ENCODE measurements at places on chromosomes 5 and 9. TPM values are rescaled to one million over a fixed set of nuclear protein-coding genes. Genes with fewer than 3 reads are reported as not detected.

DNA sequence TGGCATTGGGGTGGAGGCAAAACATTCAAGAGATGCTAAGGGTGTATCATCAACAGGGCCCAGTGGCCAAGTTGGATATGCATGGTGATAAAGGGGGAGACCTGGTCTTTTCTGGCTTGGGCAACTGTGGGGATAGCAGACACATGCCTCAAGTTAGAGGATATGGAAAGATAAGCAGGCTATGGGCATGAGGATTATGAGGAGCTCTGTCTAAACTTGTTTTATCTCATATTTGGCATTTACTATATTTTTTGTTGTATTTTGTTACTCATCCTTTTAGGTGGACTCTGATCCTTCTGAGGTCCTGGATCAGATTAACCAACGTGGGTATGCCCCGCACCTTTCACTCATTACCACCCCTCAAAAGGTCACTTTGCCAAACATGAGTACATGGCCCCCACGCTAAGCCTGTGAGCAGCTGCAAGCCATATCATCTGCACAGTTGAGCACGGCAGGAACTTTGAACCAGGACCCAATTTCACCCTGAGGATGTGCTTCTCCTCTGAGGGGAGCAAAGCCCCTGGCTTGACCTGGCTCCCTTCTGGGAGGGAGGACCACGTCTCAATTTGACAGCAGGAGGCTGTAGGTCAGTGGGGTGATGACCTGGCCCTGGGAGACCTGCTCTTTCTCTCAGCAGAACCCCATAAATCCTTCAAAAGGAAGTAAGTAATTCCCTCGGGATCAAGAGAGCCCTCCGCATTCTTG, 71.1 kb upstream of the CD180 start:
- DNase-seq = no peak

- no peak for DNase-seq
Observed at GRCh38 chr9:2645569-2645968, 24.0 kb downstream of the VLDLR start.

- DNase-seq = no peak
Observed at GRCh38 chr5:109485030-109485429, 75.3 kb upstream of the PJA2 start.

DNA sequence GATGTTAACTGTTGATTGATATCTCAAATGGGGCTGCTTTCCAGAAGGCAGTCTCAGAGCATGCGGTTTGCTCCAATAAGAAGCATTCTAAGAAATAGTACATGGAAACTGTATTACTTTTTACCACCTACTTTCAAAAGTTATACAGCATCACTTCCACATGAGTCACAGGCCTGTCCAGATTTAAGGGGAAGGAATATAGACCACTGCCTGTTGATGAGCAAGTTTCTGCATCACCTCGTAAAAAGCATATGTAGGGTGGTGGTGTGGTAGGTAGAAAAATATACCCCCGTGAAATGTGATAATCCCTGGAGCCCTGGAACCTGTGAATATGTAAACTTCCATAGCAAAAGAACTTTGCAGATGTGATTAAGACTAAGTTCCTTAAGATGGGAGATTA, 816.6 kb upstream of the CDH6 start:
- DNase-seq = no peak

DNA sequence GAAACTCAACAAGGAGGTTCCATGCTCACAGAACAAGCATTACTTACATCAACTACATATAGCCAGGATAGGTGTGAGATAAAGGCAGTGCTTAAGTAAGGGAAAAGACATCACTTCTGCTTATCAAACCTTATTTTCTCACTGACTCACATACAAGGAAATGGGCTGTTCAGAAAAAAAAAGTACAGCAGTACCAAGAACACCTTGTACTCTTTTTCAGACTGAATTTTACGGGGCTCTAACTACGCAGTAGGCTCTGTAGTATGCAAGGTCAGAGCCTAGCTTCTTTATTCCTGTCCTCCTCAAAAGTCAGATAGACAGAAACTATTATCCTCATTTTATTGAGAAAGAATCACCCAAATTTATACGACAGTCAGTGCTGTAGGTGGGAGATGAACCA, 5.8 kb downstream of the PSMB7 start:
- DNase-seq = no peak

DNA sequence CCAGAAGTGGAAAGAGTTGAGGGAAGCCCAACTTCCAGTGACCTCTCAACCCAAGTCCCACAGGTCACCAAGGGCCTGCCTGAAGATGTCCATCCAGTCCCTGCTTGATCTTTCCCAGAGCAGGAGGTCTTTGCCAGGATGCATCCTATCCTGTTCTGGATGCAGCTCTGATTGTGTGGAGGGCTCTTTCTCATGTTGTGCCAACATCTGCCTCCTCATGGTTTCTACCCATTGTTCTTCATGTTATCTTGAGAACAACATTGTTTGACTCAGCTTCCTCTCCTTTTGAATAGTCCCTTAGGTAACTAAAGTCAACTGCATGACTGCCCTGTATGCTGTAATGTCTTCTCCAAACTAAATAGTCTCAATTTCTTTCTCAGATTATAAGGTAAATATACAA, 169.3 kb downstream of the CCDC192 start:
- no peak for DNase-seq

DNA sequence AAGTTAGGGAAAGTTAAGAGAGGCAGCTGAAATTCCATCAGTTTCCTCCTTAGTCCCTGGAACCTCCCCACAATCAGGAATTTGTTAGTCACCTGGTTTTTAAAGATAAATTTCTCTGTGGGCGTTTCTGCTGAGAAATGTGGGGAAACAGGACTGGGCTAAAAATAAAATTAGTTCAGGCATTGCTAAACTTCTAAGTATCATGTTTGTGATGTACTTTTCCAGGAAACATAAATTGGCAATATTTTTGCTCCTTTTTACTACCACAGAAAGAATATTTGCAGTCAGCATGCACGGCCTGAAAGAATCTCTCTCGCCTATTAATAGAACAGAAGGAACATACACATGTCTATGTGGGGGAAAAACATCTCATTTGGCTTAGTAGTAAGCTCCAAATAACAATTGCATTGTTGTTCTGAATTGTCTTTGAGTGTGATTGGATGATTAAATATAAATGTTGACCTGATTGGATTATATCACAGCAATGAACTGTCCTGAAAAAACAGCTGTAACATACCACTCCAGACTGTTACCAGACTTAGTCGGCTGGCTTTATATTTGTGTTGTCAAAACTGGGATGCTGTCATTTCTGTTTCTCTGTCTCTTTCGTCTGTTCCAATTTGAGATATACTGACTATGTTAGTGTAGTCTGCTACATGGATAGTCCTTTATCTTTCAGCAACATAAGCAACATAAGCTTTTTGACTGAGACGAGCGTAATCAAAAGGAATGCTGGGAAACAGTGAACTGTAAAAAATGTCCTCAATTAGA, 12.9 kb downstream of the TJP2 start:
- no peak for DNase-seq

- DNase-seq = no peak
Observed at GRCh38 chr5:147485046-147485445, 24.8 kb downstream of the DPYSL3 start.

DNA sequence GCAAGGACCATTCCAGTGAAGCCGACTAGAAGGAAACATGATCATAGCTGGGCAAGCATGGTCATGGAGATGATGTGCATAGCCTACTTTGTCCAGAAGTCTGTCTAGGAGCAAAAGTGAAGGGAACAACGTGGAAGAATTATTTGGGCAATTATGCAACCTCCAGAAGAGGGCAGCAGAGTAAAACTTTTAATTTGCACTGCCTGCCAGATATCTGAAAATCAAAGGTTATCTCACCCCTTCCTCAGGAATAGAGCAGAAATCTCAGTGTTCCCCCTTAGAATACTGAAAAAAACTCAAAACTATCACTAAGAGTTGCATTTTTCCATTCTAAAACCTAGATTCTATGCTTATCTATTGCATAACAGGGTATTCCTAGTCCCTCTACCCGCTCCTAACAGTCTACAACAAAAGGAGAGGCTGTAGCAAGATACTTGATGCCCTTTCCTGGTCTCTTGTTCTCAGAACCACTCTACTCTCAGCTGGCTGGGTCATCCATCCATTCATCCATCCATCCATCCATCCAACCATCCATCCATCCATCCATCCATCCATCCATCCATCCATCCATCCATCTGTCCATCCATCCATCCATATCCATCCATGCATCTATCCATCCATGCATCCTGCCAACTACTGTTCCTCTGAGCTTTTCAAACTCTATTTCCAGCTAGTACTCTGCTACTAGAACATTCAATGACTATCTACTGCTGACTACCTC, 8.4 kb upstream of the SETD9 start:
- DNase-seq = no peak

GRCh38 chr9:120711841-120712538, 2.3 kb downstream of the MEGF9 start:
- DNase-seq = no peak

DNA sequence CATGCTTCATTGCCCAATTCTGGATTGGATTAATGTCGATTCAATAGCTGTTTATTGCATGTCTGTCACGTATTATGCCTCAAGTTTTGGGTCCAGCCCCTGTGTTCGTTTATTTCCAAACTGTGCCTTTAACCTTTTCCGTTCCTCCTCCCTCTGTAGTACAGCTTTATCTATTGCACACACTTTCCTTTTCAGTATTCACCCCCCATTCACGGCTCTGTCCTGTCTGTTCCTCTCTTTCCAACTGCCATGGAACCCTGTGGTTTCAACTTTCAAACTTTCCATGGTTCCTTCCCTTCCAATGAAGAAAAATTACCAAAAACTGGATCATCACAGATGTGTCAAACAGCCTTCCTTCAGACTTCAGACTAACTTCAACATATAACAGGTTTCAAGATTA, 17.1 kb downstream of the SMARCA2 start:
- no peak for DNase-seq

- DNase-seq = no peak
Observed at GRCh38 chr9:124698265-124698664, 72.8 kb downstream of the NR6A1 start.

DNA sequence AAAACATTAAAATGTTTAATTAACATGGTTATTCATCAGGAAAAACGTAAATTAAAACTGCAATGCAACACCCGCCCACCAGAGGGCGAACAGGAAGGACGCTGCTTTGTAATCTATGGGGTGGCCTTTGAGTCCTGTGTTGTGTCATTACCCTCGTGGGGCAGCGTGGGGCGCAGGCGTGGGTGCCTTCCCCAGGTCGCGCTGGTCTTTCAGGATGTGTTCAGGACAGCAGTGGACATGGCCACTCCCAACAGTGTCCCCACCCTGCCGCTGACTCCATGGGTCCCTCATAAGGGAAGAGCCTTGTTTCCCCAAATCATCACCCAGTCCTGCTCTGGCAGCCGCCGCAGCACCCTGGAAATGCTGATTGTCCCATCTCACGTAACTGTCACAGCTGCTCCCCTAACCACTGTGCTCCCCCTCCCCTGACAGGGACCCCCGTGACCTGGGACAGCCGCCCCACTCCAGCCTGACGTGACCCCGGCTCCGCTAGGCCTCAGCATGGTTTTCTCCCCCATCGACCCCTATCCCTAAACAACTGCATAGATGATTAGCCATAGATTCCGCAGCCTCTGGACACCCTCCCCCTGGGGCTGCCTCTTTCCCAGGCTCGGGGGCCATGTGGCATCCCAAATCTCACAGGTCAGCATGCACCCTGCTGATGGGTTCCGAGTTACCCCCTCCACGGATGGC, 36.4 kb downstream of the GLT6D1 start:
- peak; percentile 54 for DNase-seq

GRCh38 chr5:14399054-14399692, 182.4 kb upstream of the OTULINL start:
- no peak for DNase-seq

DNA sequence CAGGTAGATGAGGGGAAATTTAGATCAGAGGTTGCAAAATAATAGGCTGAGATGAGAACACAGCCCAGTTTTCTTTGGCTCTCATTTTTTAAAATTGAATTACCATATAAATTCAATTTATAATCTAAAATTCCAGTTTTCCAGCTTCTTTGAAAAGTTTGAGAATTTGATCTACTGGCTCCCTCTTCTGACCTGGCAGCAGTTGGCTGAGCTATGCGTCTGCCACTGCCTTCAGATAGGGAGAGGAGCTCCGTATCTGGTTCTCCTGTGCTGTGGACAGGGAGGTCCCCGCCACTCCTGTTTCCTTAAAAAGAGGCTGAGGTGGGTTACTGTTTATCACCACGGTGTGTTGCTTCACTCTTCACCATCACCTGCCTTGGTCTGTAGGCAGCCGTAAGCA, 103.7 kb downstream of the ARHGAP26 start:
- no peak for DNase-seq

DNA sequence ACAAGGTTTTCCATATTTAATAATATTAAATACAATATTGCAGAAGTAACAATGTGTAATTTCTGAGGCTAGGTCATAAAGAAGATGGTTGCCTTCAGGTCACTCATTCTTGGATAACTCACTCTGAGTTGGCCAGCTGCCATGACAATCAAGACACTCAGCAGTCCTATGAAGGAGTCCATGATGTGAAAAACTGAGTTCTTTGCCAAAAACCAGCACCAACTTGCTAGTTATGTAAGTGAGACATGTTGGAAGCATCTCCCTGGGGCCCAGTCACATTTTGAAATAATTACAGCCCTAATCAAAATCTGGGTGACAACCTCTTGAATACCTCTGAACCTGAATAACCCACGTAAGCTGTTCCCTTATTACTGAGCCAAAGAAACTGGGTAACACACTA, 453.2 kb downstream of the CDH18 start:
- DNase-seq = no peak

DNA sequence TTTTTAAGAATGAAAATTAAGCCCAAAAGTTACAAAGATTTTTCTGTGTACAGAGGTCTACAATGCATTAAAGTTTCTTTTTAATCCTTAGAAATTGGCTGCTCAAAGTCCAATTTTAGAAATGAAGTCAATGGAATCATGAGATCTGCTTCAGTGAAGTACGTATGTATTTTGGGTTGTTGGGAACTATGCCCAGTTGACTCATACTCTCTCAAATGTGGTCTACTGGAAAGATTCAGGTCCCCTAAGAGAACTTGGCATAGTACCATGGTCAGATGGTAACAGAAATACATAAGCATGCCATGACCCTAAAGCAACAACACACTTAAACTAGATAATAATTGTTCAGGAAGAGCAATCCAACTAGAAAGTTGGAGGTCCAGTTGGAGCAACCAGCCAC, 23.0 kb downstream of the FBLL1 start:
- DNase-seq = no peak

DNA sequence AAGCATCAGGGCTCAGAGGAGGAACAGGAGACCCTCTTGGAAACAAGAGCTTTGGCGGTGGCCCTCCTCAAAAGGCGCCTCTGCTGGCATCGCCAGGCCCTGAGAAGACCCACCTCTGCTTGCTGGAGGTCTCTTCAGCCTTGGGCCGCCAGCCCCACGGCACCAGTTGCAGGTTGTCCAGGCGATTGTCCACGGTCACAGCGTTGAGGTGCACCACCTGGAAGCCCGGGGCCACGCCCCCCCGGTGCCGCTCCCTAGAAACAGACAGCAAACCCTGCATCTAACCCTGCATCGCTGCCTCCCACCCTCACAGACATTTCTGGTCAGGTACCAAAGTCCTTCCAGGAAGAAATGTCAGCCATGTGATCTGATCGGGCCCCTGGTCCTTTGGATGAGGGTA, 3.5 kb downstream of the ZMYND19 start:
- no peak for DNase-seq

The ANKRA2 gene
- 10.2 TPM for total RNA-seq

The FLT4 gene
- not detected for total RNA-seq

The PWWP2A gene
- total RNA-seq = 36.7 TPM

The MLLT3 gene
- total RNA-seq = 22.0 TPM

The SH3RF2 gene
- 49.4 TPM for total RNA-seq

The PLPP7 gene
- 0.11 TPM for total RNA-seq

The ZNF608 gene
- 24.0 TPM for total RNA-seq

The RNF183 gene
- 1.5 TPM for total RNA-seq

The CCL21 gene
- not detected for total RNA-seq

All from Caco-2 (cell line).